ENCODE measurements at places on chromosomes 12 and 14. TPM values are rescaled to one million over a fixed set of nuclear protein-coding genes. Genes with fewer than 3 reads are reported as not detected.

Gene KERA
- not detected for total RNA-seq

Gene FAM181A
- not detected for total RNA-seq

Gene RNU4-1
- under 0.01 TPM for total RNA-seq

Gene MYF5
- total RNA-seq, result not detected

Gene SERPINA4
- total RNA-seq, result not detected

Gene CLEC1B
- total RNA-seq, result not detected

Gene CACNA1C
- total RNA-seq, result 2.5 TPM

Gene HCAR3
- total RNA-seq, result not detected

Gene NUAK1
- total RNA-seq, result 75.8 TPM

Gene MDGA2
- total RNA-seq, result 0.59 TPM

Gene CCDC184
- total RNA-seq, result 1.6 TPM

Gene SRRM4
- total RNA-seq, result not detected

Gene BRMS1L
- total RNA-seq, result 4.8 TPM

Gene ACSS3
- 8.9 TPM for total RNA-seq

Gene CPSF6
- 14.6 TPM for total RNA-seq

Gene SLC4A8
- total RNA-seq, result 3.2 TPM

Gene TMEM229B
- 2.4 TPM for total RNA-seq

Gene AVPR1A
- not detected for total RNA-seq

Gene BCL2L14
- not detected for total RNA-seq

Gene BICDL1
- total RNA-seq, result 0.46 TPM

Gene PSME1
- 85.5 TPM for total RNA-seq

Gene ZNF268
- total RNA-seq, result 25.2 TPM

Gene OR4L1
- not detected for total RNA-seq

Gene FZD10
- not detected for total RNA-seq

Gene OAS3
- 1.5 TPM for total RNA-seq

Gene OASL
- total RNA-seq, result 0.18 TPM

Gene TRHDE
- 78.4 TPM for total RNA-seq

Gene IFNG
- total RNA-seq, result not detected

Gene LBHD2
- not detected for total RNA-seq

Gene TAS2R9
- 0.30 TPM for total RNA-seq

Gene GARIN6
- not detected for total RNA-seq

Gene ISM2
- 0.89 TPM for total RNA-seq

Gene TMEM106C
- total RNA-seq, result 95.4 TPM

Gene ANO6
- 61.2 TPM for total RNA-seq

Gene TMEM132C
- not detected for total RNA-seq

Gene REP15
- 5.0 TPM for total RNA-seq

Gene TESPA1
- total RNA-seq, result not detected

Gene TMCC3
- 5.9 TPM for total RNA-seq

Gene AQP2
- total RNA-seq, result not detected

Gene DPPA3
- total RNA-seq, result not detected

Gene PRB2
- total RNA-seq, result not detected

Gene NRIP2
- not detected for total RNA-seq

Gene TPH2
- not detected for total RNA-seq

Gene RBP5
- total RNA-seq, result not detected

Gene RNF212B
- not detected for total RNA-seq

Gene CYP27B1
- total RNA-seq, result 0.74 TPM

Measured in smooth muscle cell of the umbilical artery (primary cell).